ENCODE measurements at places on chromosomes 16 and 17. TPM values are rescaled to one million over a fixed set of nuclear protein-coding genes. Genes with fewer than 3 reads are reported as not detected.
A peak's percentile ranks its signal among the peaks of the same experiment; 100 is the strongest.

RAI1 gene
- total RNA-seq, result 35.4 TPM

NAGS gene
- 0.64 TPM for total RNA-seq

SLC47A2 gene
- not detected for total RNA-seq

KRT13 gene
- not detected for total RNA-seq

GRCh38 chr17:34135841-34136240, 119.2 kb upstream of the CCL2 start:
- H3K36me3 ChIP-seq, result no peaks in the 10 kb centered on the region
- H3K4me1 ChIP-seq, result no peaks in the 10 kb centered on the region
- H3K4me3 ChIP-seq, result no peak overlapping the region
- no peak for DNase-seq

DNA sequence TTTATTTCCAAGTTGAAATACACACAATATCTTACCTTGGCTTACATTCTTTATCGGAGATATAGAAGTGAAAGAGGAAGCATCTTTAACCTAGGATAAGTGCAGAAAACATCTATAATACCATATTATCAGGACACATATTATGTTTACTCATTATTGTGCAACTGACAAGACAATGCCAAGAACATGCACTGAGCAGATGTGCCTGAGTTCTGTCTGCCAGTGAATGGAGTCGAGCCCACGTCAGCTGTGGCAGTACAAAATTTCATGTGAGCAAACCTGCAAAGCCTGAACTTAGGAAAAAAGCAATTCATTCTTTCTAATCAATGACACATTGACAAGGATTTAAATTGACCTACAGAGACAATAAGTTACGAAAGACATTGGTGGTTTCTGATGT, 154.4 kb downstream of the AXIN2 start:
- no peaks in the 10 kb centered on the region for H3K27me3 ChIP-seq
- no peaks in the 10 kb centered on the region for H3K36me3 ChIP-seq
- H3K4me3 ChIP-seq, result no peak overlapping the region
- H3K4me1 ChIP-seq, result no peaks in the 10 kb centered on the region
- H3K27ac ChIP-seq, result no peak overlapping the region

DNA sequence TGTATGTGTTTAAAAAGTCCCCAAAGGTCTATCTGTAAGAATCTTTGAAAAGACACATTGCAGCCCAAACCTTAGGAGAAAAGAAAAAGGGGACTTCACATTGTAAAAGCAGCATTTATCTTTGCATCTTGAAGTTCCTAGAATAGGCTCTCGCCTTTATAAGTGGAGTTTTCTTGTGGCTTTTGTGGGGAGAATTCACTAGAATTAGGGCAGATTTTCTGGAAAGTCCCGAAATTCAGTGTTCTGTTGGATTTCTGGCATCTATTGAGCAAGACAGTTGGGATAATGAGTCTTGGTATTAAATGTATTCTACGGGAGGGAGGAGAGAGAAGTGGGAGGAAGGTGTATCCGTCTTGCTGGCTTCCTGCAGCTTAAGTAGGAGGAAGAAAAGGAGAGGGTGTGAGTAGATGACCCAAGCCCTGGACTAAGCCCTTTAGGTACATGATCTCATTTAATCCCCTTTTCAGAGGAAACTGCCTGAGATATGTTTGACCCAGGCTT, 62.6 kb downstream of the PRKCA start:
- H3K27me3 ChIP-seq, result no peaks in the 10 kb centered on the region
- H3K4me1 ChIP-seq, result no peaks in the 10 kb centered on the region
- H3K36me3 ChIP-seq, result no peaks in the 10 kb centered on the region
- H3K27ac ChIP-seq, result no peak overlapping the region
- no peak overlapping the region for H3K4me3 ChIP-seq

- peak within 1 kb of the TSS; percentile 97 for H3K4me3 ChIP-seq
- H3K27ac ChIP-seq, result peak within 1 kb of the TSS; percentile 91
- peak; percentile 66 for DNase-seq
- H3K27me3 ChIP-seq, result no peaks in the 10 kb centered on the region
- H3K4me1 ChIP-seq, result peaks cover 11% of the 10 kb centered on the region
Measured at GRCh38 chr16:29925781-29926710, at the start of gene KCTD13. Gene KCTD13 (minus strand): TSS chr16:29926226. CDS start chr16:29926033, 193 bp downstream.

DNA sequence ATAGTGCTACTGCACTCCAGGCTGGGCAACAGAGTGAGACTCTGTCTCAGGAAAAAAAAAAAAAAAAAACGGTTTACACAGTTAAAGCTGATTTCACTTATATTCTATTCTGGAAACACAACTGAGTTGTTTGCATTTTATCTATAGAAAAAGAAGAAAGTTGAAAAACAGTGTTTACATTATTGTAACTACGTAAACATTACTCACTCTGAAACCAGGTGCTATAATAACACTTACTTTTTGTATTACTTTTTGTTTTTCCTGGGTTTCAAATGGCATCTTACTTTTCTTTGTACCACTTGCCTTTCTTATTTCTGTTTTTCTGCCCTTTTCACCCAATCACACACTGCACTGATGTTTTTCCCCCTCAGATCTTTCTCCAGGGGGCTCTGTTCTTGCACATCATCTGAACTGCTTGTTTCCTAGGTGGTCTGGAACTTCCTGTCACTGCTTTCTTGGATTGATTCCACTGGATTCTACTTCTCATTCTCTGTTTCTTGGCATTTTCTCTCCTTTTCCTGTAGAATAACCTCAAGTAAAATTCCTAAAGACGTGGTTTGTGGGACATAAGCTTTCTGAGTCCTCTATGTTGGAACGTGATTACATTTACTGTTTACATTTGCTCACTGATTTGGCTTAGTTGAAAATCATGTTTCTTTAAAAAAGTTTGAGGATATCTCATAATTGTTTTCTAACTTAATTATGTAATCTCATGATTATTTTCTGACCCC, 142.1 kb downstream of the HS3ST3B1 start:
- no peak overlapping the region for H3K27ac ChIP-seq
- H3K4me3 ChIP-seq, result no peak overlapping the region
- H3K27me3 ChIP-seq, result no peaks in the 10 kb centered on the region
- DNase-seq, result no peak

GRCh38 chr17:41613277-41614082, 913 bp upstream of the KRT16 start:
- no peak overlapping the region for H3K4me3 ChIP-seq
- H3K4me1 ChIP-seq, result no peaks in the 10 kb centered on the region
- H3K27ac ChIP-seq, result no peak overlapping the region
- no peak for DNase-seq
- H3K27me3 ChIP-seq, result peaks cover 2% of the 10 kb centered on the region

- H3K4me1 ChIP-seq, result no peaks in the 10 kb centered on the region
- no peaks in the 10 kb centered on the region for H3K36me3 ChIP-seq
- DNase-seq, result no peak
Measured at GRCh38 chr17:68613739-68614298, 12.7 kb upstream of the FAM20A start.

DNA sequence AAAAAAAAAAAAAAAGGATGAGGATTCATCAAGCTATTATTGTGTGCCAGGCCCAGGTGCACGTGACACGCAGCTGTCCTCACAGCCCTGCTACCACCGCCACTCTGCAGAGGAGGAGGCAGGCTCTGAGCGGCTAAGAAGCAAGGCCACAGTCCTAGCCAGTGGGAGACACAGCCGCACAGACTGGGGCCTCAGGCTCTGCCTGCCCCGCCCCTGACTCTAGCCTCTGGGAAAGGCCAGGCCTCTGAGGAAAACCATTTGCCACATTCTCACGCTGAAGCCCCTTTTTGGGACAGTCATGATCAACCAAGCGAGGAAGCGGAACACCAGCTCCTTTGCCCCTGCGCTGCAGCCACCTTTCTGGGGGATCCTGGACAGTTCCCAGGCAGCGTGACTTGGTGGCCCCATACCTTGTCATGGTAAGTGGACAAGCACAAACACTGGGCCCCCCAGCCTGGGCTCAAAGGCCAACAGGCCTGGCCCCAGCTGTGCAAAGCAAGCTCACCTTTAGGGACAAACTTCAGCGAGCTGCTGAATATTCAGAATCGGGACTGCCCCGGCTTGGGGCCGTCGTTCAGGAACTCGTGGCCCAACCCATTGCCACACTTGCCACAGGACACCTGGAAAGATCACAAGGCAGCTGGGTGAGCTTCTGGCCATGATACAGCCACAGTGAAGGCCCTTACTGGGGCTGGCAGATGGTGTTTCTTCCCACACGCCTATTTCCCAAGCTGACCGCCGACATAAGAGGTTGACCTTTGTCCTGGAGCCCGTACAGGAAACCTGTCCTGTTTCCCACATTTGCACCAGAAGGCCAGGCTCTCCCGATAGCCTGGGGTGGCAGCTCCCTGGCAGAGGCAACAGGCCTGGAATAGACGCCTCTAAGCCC, 2.5 kb downstream of the MSRB1 start:
- H3K27me3 ChIP-seq, result no peaks in the 10 kb centered on the region
- no peak for DNase-seq
- H3K4me1 ChIP-seq, result peaks cover 10% of the 10 kb centered on the region
- no peak overlapping the region for H3K4me3 ChIP-seq
- peaks cover 5% of the 10 kb centered on the region for H3K36me3 ChIP-seq
- H3K27ac ChIP-seq, result no peak overlapping the region

Data from GM12878 (cell line).